Stimulated activated CD8-positive, alpha-beta memory T cell treated with anti-CD3 and anti-CD28 coated beads, Interleukin-4, amount 100 ng/mL, for 24 hours (primary cell): ENCODE measurements at places on chromosomes 2 and 18.
A peak's percentile ranks its signal among the peaks of the same experiment; 100 is the strongest.

DNA sequence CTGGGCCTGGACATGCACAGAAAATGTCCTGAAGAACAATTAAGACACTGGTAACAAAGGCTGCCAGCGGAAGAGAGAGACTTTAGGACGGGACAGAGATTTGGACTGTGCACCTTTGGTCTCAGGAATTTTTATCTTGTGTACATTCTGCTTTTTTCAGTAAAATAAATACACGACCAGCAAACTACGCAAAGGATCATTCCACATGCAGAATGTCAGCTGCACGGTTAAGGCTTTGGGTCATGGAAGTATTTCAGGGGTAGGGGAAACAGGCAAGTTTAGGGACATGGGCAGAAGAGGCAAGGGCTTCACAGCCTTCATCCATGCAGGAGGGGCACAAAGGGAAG lies 11.5 kb downstream of the TMEM163 start:
- DNase-seq, result no peak

GRCh38 chr2:127193164-127193966 lies 26.7 kb downstream of the CYP27C1 start:
- no peak for DNase-seq

DNA sequence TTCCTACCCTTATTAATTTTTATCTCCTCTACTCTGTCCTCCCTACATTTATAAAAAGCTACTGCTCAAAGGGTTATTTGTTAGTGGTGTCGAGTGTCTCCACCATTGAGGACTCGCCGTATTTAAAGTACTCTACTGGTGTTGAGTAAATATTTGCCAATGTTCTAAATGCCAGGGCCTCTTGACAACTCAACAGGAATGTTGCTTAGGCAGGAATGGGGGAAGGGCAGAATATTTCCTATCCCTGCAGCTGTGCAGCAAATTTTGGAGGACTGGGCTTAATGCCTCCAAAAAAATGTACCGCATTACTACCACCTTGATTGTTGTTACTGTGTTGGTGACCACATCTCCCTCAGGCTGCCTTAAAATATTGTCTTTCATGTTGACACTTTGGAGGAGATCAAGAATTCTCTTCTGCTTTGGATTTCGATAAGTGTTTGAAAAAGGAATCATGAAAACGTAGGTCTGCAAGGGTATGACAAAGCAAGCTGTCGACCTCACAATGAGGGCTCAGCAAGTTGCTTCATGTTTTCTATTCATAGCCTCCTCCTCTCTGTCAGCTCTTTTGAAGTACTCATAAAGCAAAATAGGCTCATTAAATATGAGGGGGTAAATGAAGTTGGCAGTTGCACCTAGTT lies 84.3 kb downstream of the EFEMP1 start:
- DNase-seq, result no peak

DNA sequence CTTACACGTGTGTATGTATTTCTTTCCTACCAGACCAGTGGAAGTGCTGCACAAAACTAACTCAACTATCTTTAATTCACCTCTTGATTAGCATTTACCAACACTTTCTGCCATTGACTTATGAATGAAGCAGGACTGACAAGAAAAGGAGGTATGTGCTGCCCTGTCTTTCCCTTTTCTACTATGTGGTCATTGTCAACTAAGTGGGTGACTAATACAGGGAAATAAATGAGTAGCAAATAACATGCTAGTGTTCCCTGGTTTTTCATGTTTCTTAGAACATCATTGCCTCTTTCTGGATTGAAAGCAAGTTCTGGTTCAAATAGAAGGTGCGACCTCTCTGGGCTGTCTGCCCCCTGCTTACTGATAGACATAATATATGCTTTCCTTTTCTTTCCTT lies 58.0 kb downstream of the LINC00305 start:
- no peak for DNase-seq

- DNase-seq, result no peak
Observed at GRCh38 chr2:85768713-85769112, 14.9 kb downstream of the ATOH8 start.

- no peak for DNase-seq
Observed at GRCh38 chr2:37902991-37903390, 22.1 kb upstream of the RMDN2 start.

DNA sequence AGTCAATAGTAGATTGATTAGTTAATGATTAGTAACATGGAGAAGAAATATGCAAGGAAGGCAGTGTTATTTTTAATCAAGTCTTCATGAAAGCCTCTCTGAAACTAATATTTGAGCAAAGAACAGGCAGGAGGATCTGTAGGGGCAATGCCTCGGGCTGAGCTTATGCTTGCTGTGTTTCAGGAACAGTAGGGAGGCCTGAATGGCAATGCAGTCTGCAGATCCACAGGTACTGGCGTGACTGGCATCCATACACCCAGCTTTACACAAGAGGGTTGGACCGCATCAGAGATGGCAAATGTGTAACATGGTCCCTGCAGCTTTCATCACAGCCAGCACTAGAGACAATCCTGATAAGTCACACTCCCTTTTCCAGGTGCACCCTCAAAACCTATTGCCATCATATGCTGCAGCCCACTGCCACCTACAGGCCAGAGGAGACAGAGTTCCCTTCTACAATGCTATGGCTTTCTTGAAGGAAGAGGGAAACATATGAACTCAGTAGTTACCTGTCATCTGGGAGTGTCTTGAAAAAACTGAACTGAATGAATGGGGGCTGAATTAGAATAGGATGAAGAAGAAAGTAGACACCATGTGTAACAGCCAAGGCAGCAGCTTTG lies 582.4 kb upstream of the RAB6C start:
- no peak for DNase-seq

GRCh38 chr2:117169036-117169765 lies 645.3 kb upstream of the DDX18 start:
- DNase-seq, result no peak

GRCh38 chr2:213220967-213221603 lies 63.2 kb upstream of the SPAG16 start:
- DNase-seq, result no peak

DNA sequence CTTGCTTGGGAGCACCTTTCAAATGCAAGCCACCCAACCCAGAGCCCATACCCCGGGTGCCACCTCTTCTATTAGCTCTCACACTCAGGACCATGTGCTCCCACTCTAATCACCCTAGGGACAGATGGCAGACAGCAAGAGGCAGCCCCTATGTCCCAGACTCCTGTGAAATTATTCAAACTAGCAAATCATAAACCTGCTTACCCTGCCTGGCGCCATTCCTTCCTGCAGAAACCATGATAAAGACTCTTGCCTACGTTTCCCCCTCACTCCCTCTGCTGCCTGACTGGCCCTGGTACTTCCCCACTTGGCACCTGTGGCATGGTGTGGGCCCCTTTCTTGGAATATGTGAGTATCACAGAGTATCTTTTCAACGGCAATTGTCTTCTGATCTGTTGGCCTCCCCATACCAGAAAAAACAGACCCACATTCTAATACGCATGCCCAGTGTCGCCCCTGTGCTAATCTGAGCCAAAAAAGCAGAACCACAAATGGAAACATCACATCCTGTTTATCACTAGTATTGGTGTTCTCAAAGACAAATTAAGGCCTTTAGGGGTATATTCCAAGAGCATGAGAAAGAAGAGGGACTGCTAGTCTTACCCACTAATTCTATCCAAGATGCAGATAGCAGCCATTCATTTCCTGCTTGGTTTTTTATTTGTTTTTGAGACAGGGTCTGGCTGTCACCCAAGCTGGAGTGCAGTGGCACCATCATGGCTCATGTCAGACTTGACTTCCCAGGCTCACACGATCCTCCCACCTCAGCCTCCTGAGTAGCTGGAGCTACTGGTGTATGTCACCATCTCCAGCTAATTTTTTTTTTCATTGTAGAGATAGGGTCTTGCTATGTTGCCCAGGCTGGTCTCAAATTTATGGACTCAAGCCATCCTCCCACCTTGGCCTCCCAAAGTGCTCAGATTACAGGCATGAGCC lies 44.1 kb upstream of the TTC39C start:
- DNase-seq, result peak; percentile 33

GRCh38 chr2:158477202-158477601 lies 20.4 kb downstream of the PKP4 start:
- DNase-seq, result no peak

DNA sequence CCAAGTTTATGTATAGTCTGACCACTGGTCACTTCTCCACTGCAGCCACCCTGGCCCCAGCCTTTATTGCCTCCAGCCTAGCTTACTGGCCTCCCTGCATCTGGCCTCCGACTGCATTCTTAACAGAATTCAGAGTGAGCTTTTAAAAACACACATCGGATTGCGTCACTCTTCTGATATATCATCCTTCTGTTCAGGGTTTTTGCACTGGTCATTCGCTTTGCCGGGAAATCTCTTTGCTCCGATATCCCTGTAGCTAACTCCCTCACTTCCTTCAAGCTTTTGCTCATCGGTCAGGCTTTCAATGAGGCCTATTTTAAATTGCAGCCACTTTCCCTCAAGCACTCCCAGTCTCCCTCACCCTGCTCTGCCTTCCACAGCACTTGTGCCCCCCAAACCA lies 101.6 kb upstream of the DLX2 start:
- no peak for DNase-seq

- no peak for DNase-seq
Observed at GRCh38 chr2:205665791-205666190, 16.5 kb upstream of the NRP2 start.

DNA sequence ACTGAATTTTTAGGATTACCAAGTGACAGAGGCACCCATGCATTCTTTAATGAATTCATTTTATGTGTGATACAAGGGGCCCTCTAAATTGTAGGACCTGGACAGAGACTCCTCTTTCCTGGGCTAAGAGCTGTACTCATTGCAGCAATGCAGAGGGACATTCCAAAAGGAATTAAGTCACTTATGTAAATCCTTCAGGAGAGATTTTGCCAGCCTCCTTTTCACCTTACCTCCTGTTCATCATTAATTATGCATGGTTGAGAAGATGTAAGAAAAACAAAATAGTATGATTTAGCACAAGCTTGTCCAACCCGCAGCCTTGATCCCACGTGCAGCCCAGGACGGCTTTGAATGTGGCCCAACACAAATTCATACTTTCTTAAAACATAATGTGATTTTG lies 84.5 kb upstream of the TANK start:
- DNase-seq, result no peak

DNA sequence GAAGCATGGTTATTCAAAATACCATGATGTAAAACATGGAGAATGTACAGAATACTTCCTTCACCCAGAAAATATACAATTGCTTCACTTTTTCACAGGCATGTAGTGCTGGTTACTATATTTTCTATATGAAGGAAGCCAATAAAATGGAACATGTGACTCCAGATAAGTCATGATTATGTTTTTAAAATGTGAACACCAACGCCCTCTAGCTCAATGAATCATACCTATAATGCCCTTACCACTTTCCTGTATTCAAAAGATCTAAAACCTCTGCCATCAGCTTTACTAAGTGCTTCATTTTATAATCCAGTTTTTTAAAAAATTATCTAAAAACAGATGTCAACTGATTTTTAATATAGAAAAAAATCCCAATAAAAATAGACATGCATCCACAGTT lies 59.9 kb downstream of the SMAD2 start:
- no peak for DNase-seq

DNA sequence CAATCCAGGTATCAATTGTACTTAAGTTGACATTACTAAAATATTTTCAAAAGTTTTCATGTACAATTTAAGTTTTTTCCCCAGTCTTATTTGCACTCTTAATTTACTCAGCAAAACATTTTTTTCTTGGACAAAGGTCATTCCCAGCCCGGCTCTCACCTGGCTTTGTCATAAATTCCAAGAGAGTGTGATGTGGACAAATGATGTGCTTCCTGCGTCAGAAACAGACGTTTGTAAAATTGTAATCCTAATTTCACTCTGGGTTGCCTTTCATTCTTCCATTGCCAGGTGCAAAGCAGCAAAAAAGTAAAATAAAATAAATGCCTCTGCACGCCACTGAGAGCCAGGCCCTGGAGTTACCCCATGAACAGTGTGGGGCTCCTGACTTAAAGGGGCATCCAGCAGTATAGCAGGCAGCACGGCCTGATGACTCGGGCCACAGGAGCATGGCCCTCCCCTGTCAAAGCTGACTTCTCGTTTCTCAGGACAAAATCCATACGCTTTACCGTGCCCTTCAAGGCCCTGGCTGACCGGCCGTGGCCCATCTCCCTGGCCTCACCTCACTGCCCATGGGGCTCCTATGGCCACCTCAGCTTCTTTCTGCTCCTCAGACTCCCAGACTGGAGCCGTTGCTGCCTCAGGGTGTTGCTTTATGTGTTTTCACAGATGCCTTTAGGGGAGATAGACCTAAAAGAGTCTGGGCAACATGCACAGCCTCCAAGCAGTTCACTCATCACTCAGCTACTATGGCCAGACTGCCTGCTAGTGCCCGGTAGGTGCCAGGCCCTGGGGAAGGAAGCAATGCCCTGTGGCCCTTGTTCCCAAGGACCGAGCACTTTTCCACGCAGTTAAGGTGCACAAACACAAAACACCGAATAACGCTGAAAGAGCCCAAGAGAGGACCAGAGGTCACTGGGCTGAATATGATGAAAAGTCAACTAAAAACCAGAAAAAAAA lies 7.6 kb upstream of the TMEM185B start:
- DNase-seq, result no peak

DNA sequence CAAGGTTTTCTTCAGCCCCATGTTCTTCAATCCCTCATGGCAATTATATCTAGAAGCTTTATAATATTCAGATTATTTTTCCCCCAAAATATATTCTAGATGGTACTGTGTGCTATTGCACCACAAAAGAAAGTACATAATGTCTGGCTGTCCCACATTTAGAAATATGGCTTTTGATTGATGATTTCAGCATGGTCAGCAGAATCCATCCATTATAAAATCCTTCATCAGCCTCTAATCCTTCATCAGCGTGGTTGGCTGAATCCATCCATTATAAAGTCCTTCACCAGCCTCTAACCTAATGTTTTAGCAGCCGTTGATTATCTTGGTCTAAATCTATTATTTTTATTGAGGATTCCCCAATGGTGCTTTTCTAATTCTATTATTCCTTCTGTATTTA lies 23.3 kb upstream of the HAAO start:
- no peak for DNase-seq

GRCh38 chr2:219290381-219291171 lies 11.4 kb downstream of the DNAJB2 start:
- no peak for DNase-seq

GRCh38 chr2:8126783-8127182 lies 555.1 kb upstream of the ID2 start:
- no peak for DNase-seq

- DNase-seq, result peak; percentile 68
Observed at GRCh38 chr2:231687133-231687852, 21.0 kb upstream of the PTMA start.

DNA sequence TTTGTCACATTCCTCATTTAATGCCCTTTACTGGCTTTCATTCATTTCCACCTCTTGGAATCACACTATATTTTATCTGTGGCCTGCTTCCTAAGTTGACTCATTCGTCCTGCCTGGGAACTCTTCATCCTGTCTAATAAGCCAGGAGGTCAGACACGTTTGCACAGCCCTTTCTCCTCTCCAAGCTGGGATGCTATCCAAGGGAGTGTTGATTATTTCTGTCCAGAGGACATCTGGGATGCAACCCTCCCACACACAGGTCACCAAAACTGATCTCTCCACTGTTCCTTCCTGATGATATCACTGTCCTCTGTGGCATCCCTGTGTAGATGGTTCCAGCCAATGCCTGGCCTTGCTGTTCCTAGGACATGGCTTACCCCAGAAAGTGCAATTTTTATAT lies 79.8 kb upstream of the NOSTRIN start:
- DNase-seq, result no peak
